Ecto neural progenitor cell (in vitro differentiated cells): ENCODE measurements at places on chromosomes 16 and 17.

DNA sequence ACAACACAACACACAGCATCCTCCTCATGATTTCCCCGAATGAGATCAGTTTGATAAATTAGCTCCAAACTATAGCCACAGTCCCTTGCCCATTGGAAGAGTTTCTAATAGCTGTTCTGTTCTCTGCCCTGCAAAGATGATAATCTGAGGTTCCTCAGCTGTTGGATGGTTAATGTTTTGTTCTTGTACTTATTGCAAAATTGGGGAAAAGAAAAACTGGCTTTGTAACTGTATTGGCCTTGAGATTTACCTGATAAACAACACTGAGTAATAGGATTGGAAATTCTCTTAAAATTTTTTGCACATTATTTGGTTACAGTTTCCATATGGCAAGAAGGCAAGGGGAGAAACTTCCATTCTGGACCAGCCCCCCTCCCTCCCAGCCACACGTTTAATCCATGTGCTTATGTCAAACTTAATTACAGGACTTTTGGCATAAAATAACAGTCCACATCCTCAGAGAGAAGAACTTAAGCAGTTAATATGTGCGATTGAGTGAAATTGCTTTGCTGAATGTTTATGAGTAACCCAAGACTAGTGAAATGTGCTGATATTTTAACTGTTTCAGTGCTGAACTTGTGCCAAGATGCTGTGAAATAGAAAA is 119.1 kb upstream of the ZFHX3 start:
- no peak for DNase-seq

DNA sequence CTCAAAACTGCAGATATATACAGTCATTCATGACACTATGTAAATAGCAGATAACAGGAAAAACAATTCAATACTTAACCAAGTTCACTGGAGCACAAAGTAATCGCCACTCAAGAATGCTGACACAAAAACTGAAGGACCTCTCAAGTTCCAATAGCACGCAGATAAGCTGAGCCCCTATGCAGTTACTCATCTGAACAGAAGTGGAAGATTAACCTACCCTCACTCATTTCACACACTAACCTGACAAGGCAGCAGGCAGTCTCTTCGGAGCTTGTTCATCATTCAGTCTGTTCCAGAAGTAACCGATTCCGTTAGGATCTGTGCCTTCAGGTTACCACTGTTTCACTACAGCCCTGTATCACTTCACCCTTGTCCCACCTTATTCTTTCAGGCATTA is 6.0 kb downstream of the HELZ start:
- DNase-seq: no peak

GRCh38 chr17:71464751-71465150 is 656.1 kb upstream of the SOX9 start:
- no peak for DNase-seq

- no peak for DNase-seq
These were observed 28.9 kb upstream of the CCL2 start for GRCh38 chr17:34226011-34226743.

- no peak for DNase-seq
These were observed 6.1 kb downstream of the TEPSIN start for GRCh38 chr17:81232616-81233241.
